NCI-H2081 (cell line): ENCODE measurements at places on chromosomes 6 and 20.

- no peak for DNase-seq
Measured at GRCh38 chr20:1622450-1622849, 2.6 kb upstream of the SIRPB1 start.

GRCh38 chr6:109019911-109020310 is 74.7 kb downstream of the SESN1 start:
- no peak for DNase-seq

GRCh38 chr20:44606725-44607441 is 24.5 kb downstream of the PKIG start:
- no peak for DNase-seq

- DNase-seq = no peak
Measured at GRCh38 chr6:75236630-75237029, 7.0 kb downstream of the COX7A2 start.

DNA sequence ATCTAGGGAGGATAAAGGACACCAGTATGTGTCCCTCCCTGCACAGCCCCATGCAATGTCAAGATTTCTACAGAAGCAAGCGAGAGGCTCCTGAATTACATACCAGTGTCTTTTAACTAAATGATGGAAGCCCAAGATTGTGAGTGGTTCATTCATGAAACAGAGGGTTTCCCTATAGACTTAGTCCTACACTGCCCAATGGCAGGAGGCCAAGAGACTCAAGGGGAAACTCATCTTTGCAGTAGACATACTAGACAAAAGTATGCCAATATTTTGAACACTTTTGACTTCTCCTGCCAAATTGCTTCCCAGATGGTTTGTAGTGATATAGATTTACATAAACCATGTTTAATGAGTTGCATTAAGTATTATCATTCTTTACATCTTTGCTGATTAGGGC is 557.2 kb upstream of the JAG1 start:
- DNase-seq = no peak

GRCh38 chr6:6926856-6927255 is 180.9 kb upstream of the RREB1 start:
- no peak for DNase-seq

DNA sequence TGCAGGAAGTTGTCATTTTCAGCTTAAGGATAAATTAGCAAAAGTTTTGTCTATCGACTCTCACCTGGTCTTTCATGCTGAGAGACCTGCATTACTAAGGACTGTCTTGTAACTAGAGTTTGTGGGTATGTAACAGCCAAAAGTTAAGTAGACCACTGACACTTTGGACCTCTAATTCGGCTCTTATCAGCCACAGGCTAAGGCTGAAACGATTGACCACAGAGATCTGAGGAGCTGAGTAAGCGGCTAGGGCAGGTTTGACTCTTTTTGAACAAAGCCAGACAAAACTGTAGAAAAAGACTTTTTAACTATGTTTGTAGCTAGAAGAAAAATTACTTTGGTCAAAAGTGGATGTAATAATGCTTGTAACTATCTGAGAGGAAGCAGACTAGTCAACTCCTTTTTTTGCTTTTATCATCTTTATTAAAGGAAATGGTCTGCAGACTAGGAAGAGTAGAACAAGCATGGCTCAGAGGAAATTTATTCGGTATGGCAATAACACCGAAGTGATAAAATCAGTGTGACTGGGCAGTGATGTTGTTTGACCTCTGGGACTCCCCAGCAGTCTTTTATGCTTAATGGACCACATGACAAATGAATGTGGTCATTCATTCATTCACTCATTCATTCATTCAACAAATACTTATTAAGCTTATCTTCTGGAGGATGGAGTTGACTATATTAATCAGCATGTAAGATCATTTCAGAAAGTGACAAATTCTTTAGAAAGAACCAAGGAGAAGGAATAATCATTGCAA is 725.0 kb upstream of the HS3ST5 start:
- DNase-seq = no peak

- DNase-seq = no peak
Measured at GRCh38 chr20:19251506-19251905, 39.1 kb downstream of the SLC24A3 start.

DNA sequence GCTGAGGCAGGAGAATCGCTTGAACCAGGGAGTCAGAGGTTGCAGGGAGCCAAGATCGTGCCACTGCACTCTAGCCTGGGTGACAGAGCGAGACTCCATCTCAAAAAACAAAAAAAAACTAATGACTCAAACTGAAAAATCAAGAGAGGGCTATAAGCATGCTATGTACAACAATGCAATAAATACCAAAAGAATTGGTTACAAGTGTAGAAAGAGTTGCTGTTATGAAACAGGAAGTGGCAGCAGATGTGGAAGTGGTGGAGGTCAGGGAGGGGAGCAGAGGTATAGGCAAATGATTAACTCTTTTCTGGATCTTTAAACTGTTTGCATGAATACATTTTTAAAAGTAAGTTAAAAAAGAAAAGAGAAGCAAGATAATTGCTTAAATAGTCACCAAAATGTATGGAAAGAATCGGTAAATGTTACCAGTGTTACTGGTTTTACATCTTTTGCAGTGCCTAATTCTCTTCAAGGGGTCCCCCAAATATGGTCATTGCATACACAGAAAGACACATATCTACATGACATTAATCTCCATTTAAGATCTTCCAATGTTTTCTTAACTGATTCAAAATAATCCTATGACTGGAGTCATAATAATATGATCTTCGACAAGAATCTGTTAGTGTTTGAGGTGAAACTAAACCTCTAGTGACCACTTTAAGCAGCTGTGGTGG is 15.0 kb downstream of the CALHM6 start:
- no peak for DNase-seq

- DNase-seq = no peak
Measured at GRCh38 chr6:24255676-24256075, 102.2 kb downstream of the DCDC2 start.

DNA sequence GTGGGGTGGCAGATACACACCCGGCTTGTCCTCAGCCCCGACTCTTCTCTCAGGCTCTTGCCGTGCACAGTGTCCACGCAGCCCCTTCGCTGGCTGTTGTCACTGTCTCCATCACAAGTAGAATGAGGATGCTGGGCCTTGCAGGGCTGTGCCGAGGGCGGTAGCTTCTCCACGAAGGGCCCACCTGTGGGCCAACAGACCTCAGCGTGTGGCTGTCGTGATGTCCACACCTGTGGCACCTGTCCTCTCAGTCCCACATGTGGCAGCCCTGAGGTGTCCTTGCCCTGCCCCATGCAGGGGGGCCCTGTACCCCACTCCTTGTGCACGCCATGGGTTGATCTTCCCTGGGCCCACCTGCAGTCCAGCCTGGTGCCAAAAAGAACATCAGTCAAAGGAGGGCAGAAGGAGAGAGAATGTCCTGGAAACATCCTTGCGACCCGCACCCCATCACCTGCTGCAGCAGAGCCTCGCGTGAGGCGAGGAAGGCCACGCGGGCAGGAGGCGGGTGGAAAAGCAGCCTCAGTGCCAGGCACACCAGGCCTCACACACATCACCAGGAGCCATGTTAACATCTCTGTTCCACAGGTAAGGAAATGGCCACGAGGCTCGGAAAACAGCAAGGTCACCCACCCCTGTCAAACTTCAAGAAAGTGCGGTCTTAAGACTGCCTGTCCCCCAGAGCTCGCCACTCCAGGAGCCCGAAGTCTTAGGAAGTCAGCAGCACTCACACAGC is 22.3 kb upstream of the AFDN start:
- no peak for DNase-seq

- no peak for DNase-seq
Measured at GRCh38 chr20:53255102-53255710, 283.0 kb downstream of the TSHZ2 start.

GRCh38 chr6:110681543-110682459 is 133.5 kb downstream of the CDK19 start:
- DNase-seq = no peak

DNA sequence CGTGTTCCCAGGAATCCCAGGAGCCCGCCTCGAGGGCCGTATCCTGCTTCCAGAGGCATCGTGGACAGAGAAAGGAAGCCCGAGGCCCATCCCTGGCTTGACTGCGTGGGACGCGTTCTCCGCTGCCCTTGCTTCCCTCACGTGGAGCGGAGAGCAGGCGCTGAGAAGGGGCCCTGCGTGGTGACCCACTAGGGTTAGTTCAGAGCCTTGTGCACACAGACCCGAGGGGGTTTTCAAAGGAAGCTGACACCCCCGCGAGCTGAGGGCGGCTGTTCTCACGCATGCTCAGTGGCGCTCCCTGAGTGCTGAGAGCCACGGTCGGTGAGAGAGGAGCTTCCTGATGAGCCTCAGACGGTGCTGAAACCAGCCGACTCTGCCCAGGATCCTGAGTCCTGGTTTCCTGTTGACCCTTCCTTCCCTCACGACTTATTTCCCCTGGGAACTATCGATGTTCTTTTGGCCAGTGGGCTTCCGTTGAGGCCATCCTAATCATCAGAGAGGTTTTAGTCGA is 28.9 kb upstream of the CCR6 start:
- DNase-seq = no peak

DNA sequence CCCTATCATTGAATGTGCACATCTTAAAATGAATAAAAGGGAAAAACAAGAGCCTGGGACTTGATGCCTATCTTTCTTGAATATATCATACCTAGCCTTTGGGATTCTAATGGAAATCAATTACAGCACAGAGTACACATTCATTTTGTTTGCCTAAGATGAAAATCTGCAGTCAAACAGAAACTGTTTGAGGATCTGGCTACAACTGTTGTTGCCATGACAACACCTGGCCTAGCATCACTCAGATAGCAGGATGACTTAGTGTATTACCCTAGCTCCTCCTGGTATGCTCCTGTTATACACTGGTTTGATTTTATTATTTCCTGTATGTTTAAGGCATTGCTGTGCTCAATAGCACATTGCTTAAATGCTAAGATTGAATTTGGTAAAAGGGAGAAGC is 71.5 kb upstream of the LAMP5 start:
- DNase-seq = peak; percentile 56

- DNase-seq = no peak
Measured at GRCh38 chr6:139051396-139052060, 23.0 kb downstream of the ABRACL start.

- no peak for DNase-seq
Measured at GRCh38 chr6:13405961-13406477, 77.7 kb upstream of the TBC1D7 start.

- DNase-seq = no peak
Measured at GRCh38 chr6:143158113-143158581, 97.5 kb downstream of the AIG1 start.

GRCh38 chr6:107617341-107617932 is 127.5 kb downstream of the SOBP start:
- DNase-seq = no peak

- DNase-seq = no peak
Measured at GRCh38 chr20:46990017-46990595, 95.5 kb downstream of the EYA2 start.

- no peak for DNase-seq
Measured at GRCh38 chr6:170125456-170126300, 165.2 kb downstream of the DLL1 start.

DNA sequence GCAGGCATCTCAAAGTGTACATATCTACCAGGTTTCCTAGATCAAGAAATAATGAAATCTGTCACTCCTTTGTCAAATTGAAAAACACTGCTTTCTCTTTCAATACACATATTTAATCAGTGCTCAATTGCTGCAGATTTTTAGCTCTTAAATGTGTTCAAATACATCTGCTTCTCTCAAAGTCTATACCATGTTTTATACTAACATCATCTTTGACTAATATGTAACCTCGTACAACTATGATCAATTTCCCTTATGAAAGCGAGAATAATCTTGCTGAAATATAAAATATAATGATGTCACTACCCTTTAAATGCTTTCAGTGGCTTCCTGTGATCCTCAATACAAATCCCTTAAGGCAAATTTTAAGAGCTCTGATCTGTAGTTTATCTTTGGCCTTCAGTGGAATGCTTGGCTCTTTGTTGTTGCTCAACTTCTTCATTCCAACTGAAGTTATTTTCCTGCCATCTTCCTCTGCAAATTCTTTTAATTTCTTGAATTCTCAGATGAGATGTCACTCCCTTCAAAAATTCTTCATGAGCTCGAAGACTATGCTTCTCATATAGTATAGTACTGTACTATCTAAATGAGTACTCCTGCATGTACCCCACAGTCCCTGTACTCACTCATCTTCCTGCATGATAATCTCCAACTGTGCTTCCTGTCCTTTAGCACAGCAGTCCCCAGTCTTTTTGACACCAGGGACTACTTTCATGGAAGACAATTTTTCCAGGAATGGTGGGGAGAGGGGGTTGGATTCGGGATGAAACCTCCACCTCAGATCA is 545.1 kb upstream of the GJE1 start:
- DNase-seq = no peak

GRCh38 chr20:21522481-21523280 is 8.8 kb upstream of the NKX2-2 start:
- peak; percentile 52 for DNase-seq

- DNase-seq = no peak
Measured at GRCh38 chr6:92044312-92044711, 1375.0 kb downstream of the EPHA7 start.

DNA sequence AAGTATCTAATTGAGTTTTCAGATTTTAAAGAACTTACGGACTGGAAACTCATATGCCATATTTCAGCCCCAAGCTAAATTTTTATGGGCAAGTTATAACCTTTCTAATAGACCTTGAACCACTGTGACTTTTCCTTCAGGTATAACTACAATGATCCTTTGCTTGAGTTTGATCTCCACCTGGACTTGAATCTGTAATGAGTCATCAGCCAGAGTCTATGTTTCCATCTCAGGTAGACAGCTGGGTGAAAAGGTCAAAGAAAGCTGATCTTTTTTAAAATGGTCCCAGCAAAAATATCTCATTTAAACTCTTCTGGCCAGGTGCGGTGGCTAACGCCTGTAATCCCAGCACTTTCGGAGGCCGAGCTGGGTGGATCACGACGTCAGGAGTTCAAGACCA is 88.4 kb upstream of the SGK1 start:
- DNase-seq = no peak

- DNase-seq = peak; percentile 69
Measured at GRCh38 chr6:138817799-138818198, 21.9 kb downstream of the ECT2L start.

DNA sequence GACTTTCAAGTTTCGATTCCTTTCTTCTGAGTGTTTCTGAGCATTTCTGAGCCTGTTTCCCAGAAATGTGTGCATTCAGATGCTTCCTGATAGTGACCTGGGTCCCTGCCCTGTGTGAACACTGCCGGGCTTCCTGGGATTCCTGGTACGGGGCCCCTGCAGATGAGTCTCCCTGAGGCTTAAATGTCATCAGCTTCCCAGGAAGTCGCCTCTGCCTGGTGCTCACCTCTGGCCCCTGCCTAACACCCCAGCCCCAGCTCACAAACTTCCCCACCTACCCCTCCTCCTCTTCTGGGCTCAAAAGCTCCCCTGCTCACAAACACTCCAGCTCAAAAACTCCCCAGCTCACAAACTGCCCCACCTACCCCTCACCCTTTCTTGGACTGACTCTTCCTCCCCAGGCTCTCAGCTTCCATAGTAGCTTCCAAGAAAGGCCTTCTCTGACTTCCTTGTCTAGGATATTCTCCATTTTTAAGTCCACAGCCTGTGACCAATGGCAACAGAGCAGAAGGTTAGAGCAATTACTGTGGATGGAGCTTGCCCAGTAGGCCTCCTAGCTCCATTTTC is 42.0 kb downstream of the TGM2 start:
- no peak for DNase-seq

DNA sequence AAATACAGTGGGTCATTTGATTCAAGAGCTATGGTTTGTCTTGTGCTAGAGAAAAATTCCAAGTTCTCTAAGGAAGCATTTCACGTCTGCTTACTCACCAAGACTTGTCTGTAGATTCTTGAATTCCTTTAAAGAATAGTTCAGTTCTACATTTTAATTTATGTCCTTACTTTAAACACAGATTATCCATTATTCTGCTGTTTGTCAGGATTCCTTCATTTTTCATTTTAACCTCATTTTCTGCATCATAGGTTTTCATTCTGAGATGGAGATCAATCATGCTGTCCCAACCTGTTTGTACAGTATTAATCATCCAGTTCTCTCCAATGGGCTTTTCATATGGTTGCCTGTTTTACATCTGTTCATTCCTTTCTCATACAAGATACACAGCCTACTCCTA is 24.5 kb upstream of the POPDC3 start:
- DNase-seq = no peak
